Muscle of arm (tissue), 14 donors: ENCODE measurements at places on chromosomes 16 and 17. TPM values are rescaled to one million over a fixed set of nuclear protein-coding genes. Genes with fewer than 3 reads are reported as not detected.

Gene TMEM235
- 0.08 TPM for polyA plus RNA-seq

Gene EVPLL
- 0.43 TPM for polyA plus RNA-seq

Gene AMZ2
- polyA plus RNA-seq, result 79.6 TPM

Gene DPEP1
- polyA plus RNA-seq, result 1.5 TPM

Gene FAM171A2
- polyA plus RNA-seq, result 48.7 TPM

Gene TPSAB1
- polyA plus RNA-seq, result not detected

Gene ARL17A
- polyA plus RNA-seq, result 25.4 TPM

Gene DHRS7C
- polyA plus RNA-seq, result 100 TPM

Gene TNFSF13
- polyA plus RNA-seq, result 3.0 TPM

Gene KRT27
- polyA plus RNA-seq, result not detected
